LHCN-M2 (cell line): ENCODE measurements at places on chromosomes 16 and 17.
A peak's percentile ranks its signal among the peaks of the same experiment; 100 is the strongest.

GRCh38 chr16:20901068-20901435, 481 bp downstream of the LYRM1 start:
- no peak for DNase-seq

- no peak for DNase-seq
Measured at GRCh38 chr16:22264786-22265185, 32.4 kb upstream of the POLR3E start.

GRCh38 chr17:1039511-1040215, 42.7 kb downstream of the TIMM22 start:
- peak; percentile 91 for DNase-seq

DNA sequence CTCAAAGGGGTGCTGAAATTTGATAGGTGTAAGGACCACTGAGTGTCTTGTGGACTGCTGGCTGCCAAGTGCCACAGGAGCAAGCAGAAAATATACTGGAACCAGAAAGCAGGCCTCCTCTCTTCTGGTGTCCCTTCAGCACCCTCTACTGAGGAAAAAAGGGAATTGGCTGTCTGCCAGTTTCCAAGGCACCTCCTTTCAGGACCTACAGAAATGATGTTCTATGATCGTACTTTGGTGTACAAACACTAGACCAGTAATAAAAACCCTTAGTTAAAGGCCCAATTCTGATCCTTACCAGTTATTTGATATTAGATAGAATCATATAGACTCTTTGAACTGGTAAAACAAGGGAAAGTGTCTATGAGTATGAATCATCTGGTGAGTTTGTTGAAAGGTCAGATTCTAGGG, 35.8 kb upstream of the BCAS3 start:
- peak; percentile 84 for DNase-seq

DNA sequence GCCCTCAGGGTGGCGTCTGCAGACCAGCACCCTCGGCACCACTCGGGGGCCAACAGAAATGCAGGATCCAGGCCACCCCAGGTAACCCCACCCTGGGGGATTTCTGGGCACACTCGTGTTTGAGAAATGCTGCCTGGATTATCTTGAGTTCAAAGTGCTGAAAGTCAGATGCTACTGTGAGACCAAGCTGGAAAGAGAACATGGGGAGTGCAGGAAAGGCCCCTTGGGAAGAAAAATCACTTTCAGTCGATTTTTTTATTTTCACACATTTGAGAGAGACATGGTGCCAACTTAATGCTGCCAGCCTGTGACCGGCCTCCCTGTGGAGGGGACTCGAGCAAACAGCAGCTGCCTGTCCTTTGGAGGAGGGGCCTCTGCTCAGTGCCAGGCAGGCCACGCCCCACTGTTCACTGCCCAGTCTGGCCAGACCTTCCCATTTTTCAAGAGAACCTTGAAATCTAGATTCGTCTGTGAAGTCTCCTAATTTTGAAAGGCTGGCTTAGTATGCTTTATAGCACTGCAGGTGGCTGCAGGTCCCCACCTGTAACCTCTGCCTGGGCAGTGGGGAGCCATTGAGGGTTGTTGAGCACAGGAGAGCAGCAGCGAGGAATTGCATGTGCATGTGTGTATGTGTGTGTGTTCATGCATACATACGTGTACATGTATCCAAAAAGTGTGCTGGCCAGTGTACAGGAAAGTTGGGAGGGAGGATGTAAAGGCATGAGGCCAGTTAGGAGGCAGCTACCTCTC, 70.7 kb upstream of the PLCG2 start:
- DNase-seq = no peak

- no peak for DNase-seq
Measured at GRCh38 chr17:49882434-49882833, 34.6 kb upstream of the TAC4 start.

DNA sequence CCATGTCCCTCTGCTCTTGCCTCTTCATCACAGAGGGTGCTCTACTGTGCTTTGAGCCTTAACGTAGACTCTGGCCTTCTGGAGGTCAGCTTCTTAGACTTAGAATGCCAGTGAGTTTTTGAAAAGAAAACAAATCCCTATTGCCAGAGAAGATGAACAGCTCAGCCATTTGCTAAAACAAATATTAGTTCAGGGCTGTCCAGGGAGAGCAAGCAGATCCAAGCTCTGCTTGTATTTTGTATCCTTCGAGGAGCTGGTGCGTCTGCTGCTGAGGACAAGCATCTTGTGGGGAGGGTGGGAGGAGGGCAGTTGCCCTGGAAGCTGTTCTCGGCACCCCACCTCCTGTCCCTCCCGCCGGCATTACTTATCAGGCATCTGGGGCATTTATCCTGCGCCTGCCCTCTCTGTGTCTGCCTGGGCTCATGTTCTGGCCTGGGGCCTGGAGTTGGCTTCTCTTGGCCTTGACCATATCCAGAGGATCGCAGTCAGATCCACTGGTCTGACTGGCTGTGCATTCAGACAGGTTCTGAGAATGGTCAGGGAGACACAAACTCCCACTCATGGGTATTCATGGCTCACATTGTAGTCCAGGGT, 173.1 kb upstream of the NLRP1 start:
- DNase-seq = no peak

DNA sequence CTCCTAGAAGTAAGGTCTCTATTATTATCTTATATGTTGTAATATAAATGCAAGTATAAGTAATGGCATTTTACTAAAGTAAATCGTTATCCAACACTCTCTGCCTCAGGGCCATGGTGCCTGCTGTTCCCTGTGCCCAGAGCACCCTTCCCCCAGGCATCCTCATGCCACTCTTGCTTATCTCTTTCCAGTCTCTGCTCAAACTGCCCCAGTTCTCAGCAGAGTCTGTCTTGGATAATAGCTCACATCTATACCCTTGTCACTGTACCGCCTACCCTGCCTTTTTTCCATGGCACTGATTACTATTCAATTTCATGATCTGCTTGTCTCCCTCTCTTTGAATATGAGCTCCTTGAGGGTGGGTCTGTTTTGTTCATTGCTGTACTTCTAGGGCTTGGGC, 31.7 kb downstream of the CDH1 start:
- no peak for DNase-seq

GRCh38 chr17:61362396-61362795, 37.2 kb upstream of the TBX2 start:
- DNase-seq = no peak

- DNase-seq = no peak
Measured at GRCh38 chr17:10589553-10590145, 40.2 kb upstream of the MYH2 start.

DNA sequence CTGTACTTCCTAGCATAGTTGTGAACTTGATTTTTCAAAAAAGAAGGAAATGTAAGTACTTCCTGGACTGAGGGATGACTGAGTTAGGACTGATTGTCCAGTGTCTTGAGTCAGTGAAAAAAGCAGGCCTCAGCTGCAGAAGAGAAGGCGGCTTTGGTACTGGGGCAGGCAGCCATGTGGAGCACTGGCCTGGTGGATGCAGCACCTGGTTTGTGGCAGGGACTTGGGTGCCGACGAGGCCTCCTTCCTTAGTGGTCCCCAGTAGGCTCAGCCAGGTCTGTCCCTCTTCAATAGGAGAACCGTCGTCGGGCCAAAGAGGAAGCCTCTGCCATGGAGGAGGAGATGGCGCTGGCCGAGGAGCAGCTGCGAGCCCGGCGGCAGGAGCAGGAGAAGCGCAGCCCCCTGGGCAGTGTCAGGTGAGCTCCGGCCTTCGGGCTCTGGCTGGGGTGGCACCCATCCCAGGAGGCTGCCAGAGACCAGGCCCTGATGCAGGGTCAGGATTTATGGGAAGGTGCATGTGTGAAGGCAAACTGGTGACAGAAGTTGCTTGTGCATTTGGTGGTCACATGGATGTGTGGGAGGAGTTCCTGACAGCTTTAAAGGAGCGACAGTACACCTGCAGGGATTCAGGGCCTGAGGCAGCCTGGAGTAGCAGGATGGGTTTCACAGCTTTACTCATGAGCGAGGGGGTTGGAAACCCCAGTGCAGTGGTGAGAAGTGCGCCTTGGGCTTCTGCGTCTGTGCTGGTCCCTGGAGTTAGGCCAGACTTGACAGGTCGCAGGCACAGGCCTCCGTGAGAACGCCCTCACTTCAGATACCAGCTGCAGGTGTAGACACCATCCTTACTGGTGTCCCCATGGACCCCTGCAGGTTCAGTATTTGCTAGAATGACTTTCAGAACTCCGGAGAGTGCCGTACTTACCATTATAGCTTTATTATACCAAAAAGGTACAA, 17.3 kb downstream of the DHX38 start:
- DNase-seq = no peak

- DNase-seq = no peak
Measured at GRCh38 chr17:42358434-42358833, 29.8 kb downstream of the STAT3 start.

GRCh38 chr17:4272213-4272971, 8.6 kb upstream of the ANKFY1 start:
- no peak for DNase-seq

GRCh38 chr16:28554634-28555423, 1.1 kb downstream of the SGF29 start:
- DNase-seq = no peak
